ENCODE measurements at places on chromosomes 1 and 21. TPM values are rescaled to one million over a fixed set of nuclear protein-coding genes. Genes with fewer than 3 reads are reported as not detected.

TCHH gene
- total RNA-seq = 0.05 TPM

- no peaks in the 10 kb centered on the region for H3K36me3 ChIP-seq
- DNase-seq = no peak
- H3K4me3 ChIP-seq = no peak overlapping the region
- no peak overlapping the region for H3K27ac ChIP-seq
- H3K27me3 ChIP-seq = no peaks in the 10 kb centered on the region
These were observed 273.9 kb downstream of the TM2D1 start for GRCh38 chr1:61450872-61451571.

DNA sequence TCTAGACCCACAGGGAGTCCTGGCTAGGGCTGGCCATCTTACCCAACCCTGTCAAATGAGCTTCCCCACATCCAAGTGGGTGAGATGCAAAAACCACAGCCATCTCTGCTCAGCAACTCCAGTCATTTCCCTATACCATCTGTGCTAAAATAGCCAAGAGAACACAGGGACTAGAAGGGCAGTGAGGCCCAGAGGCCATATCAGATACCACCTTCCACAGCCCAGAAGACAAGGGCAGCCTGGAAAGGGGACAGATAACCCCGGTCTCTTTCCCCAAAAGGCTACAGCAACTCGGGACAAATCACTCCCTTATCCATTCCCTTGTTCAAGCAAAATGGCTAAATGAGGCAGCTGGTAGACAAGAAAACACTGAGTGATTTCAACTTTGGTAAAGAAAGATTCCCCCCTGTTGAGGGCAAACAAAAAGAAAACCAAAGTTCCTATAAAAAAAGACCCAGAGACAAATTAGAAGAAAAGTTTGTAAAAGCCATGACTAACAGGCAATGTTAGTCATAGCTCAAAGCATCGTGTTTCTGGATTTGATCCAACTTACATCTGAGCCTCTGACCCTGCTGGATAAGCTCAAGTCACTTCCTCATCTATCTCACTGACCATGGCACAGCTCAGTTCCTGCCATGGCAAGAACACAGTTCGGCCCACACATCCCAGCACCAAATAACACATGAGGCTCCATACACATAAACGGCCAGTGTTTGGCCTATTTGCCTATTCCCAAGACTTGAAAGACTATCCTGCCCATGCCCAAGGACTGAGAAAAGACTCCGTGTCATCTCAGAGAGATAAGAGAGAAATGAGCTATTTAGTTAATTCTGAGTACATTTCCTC lies 3.1 kb downstream of the LAMB3 start:
- DNase-seq = no peak
- no peaks in the 10 kb centered on the region for H3K27me3 ChIP-seq
- no peak overlapping the region for H3K27ac ChIP-seq
- H3K4me3 ChIP-seq = no peak overlapping the region
- peaks cover 3% of the 10 kb centered on the region for H3K36me3 ChIP-seq

- H3K36me3 ChIP-seq = peaks cover 32% of the 10 kb centered on the region
- H3K4me3 ChIP-seq = no peak overlapping the region
- H3K4me1 ChIP-seq = peaks cover 44% of the 10 kb centered on the region
- H3K27me3 ChIP-seq = no peaks in the 10 kb centered on the region
These were observed 8.1 kb downstream of the ODF2L start for GRCh38 chr1:86387916-86388627.

DNA sequence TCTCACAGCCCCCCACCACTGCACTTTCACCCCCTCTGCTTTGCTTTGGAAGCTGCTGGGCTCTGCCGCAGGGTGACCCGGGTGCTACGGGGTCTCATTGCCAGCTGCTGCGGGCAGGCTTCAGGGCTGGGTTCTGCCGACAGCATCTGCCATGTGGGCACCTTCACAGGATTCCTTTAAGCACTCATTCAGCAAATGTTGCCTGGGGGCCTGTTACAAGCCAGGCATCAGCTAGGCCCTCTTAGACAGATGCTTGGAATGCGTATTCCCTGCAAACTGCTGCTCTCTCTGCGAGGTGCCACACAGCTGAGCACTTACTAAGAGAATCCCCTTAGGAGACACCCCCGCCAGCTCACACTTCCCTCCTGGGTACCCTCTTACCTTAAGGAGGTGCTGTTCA lies 29.2 kb downstream of the COL16A1 start:
- H3K27me3 ChIP-seq = peaks cover 21% of the 10 kb centered on the region
- no peak overlapping the region for H3K4me3 ChIP-seq
- peaks cover 6% of the 10 kb centered on the region for H3K4me1 ChIP-seq
- DNase-seq = no peak
- H3K27ac ChIP-seq = no peak overlapping the region

DNA sequence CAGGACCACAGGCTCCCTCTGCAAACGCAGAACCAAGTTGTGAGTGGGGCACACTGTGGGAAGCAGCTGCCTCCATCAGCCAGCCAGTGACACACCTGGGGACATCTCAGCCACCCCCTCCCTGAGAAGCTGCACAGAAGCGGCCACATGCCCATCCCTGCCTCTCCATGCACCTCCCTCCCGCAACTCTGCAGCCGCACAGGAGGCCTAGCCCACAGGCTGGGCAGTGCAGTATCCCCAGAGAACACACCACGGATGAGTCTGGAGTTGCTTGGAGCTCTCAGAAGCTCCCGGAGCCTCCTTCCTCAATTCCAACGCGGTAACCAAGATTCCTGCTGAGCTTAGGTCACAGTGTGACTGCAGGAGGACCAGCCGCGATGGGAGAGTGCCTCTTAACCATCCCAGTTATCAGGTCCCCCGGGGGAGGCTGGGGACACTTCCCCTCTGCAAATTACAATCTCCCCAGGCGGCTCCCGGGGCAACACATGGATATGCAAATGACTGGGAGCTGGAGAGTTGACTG lies 1.2 kb upstream of the WNT3A start:
- H3K36me3 ChIP-seq = no peaks in the 10 kb centered on the region
- peak; percentile 14 for DNase-seq
- H3K4me3 ChIP-seq = no peak overlapping the region
- peaks cover 59% of the 10 kb centered on the region for H3K27me3 ChIP-seq
- H3K4me1 ChIP-seq = peaks cover 7% of the 10 kb centered on the region

CXADR gene
- 0.55 TPM for total RNA-seq

DNA sequence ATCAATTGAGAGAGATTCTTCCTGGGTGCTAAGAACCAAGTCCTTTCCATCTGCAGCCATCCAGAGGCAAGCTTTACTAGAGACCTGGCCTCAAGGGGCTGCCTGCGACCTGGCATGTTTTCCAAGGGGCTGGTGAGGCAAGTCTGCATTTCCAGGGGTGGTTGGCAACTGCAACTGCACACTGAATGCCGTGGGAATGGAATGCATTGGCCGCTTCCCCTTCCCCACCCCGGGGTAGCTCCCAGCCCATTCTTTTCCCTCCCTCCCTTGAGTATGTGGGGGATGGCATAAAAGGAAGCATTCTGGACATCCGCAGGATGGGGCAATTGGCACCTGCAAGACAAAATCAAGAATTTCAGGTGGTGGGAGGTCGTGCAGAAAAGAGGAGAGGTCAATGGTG lies 155.1 kb downstream of the IGSF21 start:
- no peak overlapping the region for H3K4me3 ChIP-seq
- H3K27ac ChIP-seq = no peak overlapping the region
- no peaks in the 10 kb centered on the region for H3K36me3 ChIP-seq
